ENCODE measurements at places on chromosomes 3 and 15. TPM values are rescaled to one million over a fixed set of nuclear protein-coding genes. Genes with fewer than 3 reads are reported as not detected.

GRCh38 chr15:53324061-53324460, 435.4 kb downstream of the WDR72 start:
- no peak for DNase-seq

DNA sequence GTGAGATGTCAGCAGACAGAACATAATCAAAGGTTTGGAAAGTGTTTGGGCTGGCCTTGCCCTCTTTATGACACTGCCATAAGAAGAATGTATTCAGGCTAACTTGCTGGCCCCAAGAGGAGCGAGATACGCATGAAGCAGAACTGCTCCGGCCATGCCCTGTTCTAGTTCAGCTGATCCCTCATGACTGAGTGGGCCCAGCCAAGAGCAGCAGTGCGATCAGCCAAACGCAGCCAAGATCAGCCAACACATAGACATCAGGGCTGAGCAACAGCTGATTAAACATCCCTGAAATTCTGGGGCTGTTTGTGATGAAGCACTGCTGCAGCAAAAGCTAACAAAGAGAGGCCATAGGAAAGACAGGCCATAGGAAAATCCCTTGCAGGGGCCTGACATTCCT, 24.1 kb downstream of the POMGNT2 start:
- no peak for DNase-seq

DNA sequence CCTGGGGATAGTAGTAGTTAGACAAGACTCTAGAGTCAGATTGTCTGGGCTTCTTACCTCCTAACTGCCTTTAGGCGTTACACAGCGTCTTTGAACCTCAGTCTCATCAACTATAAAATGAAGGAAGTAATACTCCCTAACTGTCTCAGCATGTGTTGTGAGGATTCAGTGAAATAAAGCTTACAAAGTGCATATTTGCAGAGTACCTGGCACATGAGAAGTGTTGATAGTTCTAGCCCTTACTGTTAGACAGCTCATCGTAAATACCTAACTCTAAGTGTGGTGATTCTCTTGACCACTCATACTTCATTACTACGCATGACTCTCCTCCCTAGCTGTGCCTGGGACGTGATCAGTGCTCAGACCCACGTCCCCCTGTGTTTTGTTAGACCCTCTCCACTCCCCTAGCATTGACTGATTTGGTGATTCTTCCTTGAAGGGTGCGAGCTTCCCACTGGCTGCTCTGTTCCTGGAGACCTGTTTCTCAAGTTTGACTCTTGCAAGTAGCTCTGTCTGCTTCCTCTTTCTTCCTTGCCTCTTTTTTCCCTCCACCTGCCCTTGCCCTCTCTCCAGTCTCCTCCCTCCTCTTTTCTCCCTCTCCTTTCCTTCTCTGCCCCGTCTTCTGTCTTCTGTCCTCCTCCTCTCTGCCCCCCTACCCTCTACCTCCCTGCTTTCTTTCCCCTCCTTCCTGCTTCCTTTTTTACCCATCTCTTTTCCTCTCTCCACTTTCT, 124.2 kb downstream of the SLC25A26 start:
- no peak for DNase-seq

GRCh38 chr15:54506977-54507524, 528.8 kb downstream of the UNC13C start:
- DNase-seq = no peak

DNA sequence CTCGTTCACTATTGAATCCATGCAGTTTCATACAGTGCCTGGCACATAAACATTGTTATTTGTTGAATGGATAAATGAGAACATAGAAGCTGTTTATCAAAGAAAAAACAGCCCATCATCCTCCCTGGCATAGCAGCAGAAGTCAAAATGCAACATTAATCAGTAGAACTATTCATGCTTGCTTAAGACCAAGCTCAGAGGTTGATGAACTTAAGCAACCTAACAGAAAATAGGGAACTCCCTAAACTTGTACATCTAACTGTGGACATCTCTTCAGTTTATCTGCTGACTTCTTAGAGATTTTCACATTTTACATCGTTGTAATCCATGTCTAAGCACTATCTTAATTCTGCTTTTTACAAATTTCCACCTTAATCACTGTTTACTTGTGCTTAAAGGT, 29.2 kb downstream of the SENP8 start:
- no peak for DNase-seq

GRCh38 chr15:58369261-58369701, 62.5 kb upstream of the LIPC start:
- DNase-seq = no peak

GRCh38 chr3:134328846-134329245, 45.4 kb downstream of the AMOTL2 start:
- no peak for DNase-seq

GRCh38 chr3:38018296-38019266, 10.9 kb downstream of the PLCD1 start:
- no peak for DNase-seq

DNA sequence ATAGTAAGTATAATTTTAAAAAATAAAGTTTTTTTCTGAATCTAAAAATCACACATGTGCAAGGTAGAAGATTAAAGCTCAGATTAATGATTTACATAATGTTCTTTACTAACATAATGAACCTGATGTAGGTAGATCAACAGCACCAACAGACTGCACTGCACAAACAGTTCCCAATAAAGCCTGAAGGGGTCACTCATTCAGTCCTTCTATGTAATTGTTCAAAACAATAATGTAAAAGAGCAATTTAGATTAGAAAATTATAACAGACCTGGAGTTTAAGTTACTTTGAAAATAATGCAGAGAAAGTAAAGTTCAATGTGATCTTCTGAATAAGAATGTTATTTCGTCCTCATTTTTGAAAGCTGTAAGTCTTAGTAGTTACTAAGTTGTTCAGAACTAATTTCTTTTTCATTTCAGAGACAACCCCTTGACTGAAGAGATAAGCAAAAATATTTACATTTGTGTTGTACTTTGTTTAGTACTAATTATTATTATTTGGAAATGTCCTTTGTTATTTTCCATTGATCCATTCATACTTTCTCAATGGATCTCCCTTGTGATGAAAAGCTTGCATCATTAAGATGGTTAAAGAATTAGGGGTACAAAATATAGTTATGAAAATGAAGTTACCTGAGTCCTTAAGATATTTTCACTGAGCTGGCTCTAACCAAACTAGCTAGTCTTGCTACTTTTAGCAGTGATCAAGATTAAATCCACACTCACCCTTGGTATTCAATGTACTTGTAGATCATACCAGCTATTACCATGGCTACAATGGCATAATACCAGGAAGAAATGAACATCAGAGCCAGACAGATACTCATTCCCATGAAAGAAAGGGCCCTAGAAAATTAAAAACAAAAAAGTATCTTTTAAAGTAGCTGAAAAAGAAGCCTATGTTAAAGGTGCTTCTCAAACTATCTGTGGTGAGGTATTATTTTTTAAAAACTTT, 16.8 kb downstream of the EMC4 start:
- DNase-seq = no peak

- no peak for DNase-seq
Observed at GRCh38 chr3:154243353-154243752, 80.9 kb downstream of the DHX36 start.

GRCh38 chr3:43537225-43537624, 84.6 kb downstream of the ANO10 start:
- DNase-seq = no peak

DNA sequence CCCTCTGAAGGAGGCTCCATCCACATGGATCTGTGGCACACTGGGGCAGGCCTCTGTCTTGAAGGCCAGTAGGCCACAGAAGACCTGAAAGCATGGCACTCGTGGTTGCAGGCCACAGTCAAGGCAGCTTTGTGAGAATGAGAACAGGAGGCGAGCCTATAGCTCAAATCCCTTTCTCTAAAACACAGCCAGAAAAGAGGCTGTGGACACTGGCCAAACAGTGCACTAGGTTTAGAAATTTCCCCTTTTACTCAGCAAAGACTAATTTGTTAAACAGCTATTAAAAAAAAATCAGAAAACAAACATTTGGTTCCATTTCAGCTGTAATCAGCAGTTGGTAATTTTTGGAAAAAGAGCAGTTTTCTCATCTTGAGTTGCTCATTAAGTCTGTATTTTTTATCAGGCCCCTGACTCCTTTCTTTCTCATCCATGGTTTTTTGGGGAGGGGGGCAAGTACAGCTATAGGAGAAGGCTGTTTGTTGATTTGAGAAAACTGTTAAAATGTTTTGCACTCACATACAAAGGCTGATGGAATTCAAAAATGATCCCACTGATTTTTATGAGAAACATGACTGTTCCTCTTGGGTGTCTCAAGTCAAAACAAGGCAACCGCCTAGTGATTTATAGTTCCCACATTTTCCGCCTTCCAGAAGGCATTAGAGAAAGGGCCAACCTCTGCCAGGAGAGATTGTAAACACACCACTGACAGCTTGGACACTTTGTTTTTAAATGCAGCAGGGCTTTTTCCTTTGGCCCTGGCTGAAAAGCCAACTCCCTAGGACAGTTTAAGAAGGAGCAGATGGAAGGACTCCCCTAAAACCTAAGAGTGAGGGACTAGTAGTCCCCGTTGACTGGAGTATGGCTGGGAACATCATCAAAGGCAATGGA, 28.1 kb downstream of the PARP16 start:
- DNase-seq = no peak

GRCh38 chr15:37931321-37931720, 3.1 kb upstream of the TMCO5A start:
- no peak for DNase-seq

DNA sequence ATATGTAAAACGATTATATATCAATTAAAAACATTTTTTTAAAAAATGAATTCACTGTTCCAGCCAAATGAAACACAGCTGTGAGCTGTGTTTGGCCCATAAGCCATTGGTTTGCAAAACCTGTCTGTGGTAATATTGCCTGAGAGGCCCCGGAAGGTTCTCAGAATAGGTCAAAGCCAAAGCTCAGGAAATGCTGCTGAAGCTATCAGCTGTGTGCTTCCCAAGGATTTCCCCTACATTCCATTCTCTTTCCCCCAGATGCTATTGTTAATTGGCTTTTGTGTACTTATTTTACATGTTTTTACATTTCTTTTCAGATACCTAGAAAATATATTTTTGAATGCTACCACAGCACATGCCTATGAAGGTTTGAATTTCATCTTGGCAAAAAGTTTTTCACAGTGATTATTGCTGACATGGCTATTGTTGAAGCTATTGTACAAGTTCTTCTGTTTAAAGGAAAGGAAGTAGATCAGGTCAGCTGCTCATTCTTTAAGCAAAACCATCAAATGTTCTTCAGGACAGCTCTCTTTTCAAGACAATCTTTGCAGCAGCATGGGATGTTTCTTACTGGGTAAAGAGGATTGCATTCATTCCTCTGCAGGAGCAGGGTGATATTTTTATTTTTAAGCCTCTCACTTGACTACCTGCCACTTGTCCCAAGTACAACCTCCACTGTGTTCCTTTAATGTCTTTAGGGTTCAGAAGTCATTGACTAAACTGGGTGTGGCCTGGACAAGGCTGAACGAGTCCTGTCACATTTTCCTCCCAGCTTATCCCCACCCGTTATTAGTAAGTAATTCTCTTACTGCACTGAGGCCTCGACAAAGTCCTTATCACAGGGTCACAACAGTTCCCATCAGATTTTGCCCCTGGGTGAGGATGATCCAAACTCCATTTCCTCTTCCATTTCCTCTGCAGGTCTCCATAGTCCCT, 26.3 kb upstream of the BNC1 start:
- DNase-seq = no peak

DNA sequence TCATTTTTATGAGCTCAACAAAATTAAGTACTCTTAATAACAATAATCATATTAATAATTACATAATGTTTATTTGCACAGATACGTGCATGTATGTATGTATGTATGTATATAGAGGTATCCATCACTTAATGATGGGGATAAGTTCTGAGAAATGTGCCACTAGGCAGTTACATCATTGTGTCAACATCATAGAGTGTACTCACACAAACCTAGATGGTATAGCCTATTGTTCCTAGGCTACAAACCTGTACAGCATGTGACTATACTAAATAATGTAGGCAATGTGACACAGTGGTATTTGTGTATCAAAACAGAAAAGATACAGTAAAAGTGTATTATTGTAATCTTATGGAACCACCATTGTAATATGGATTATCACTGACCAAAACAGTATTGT, 874.7 kb upstream of the GBE1 start:
- DNase-seq = no peak

- DNase-seq = no peak
Observed at GRCh38 chr3:145032791-145033190, 1061.2 kb downstream of the DIPK2A start.

GRCh38 chr15:57444877-57445513, 68.7 kb downstream of the CGNL1 start:
- DNase-seq = no peak

GRCh38 chr15:91660174-91660649, 193.3 kb upstream of the SLCO3A1 start:
- DNase-seq = no peak

DNA sequence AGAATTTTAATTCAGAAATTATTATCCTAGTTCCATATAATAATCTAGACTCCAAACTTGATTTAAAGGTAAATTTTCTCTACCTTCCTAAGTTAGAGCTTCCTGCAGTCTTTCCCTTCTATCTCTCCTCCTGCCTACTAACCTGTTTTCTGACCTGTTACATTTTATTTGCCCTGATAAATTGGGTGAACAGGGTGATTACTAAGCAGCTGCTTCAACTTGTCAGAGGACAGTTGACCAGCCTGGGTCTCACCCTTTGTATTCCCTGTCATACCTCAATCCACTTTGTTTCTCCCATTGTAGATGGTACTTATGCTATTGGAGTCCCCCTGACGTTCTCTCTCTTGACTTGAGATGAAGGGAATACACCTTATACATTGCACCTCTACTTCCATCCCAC, 28.4 kb upstream of the MYRIP start:
- no peak for DNase-seq

- DNase-seq = no peak
Observed at GRCh38 chr3:53672981-53673380, 173.2 kb downstream of the CHDH start.

Gene RTP3
- total RNA-seq = not detected

Gene SLC12A1
- not detected for total RNA-seq

Gene SMAD6
- total RNA-seq = 8.9 TPM

Gene CPA3
- not detected for total RNA-seq

Gene ONECUT1
- total RNA-seq = 0.53 TPM

Gene CTXN2
- total RNA-seq = not detected

Gene DNASE1L3
- not detected for total RNA-seq

Gene ZIC1
- not detected for total RNA-seq

Gene GOLGA6A
- total RNA-seq = not detected

Gene GOLGA6L4
- 1.4 TPM for total RNA-seq

Gene TLR9
- not detected for total RNA-seq

Gene CYP19A1
- total RNA-seq = 0.77 TPM

Gene CD86
- not detected for total RNA-seq
